ENCODE measurements at places on chromosomes 6 and 20.

DNA sequence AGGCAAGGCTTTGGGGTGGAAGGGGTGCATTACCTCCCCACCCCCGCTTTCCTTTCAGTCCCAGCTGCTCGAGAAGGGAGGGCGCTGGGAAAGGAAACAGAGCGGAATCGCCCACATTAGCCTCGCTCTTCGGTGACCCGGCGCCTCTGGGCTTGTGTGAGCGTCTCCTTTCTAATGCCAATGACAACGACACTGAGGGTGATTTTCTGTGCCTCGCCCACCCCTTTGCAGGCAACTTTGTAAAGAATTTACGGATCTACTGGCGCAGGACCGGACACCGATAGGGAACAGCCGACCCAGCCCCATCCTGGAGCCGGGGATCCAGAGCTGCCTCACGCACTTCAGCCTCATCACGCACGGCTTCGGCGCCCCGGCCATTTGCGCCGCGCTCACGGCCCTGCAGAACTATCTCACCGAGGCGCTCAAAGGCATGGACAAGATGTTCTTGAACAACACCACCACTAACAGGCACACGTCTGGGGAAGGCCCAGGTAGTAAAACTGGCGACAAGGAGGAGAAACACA lies 24.3 kb downstream of the TFAP2B start:
- DNase-seq, result no peak

DNA sequence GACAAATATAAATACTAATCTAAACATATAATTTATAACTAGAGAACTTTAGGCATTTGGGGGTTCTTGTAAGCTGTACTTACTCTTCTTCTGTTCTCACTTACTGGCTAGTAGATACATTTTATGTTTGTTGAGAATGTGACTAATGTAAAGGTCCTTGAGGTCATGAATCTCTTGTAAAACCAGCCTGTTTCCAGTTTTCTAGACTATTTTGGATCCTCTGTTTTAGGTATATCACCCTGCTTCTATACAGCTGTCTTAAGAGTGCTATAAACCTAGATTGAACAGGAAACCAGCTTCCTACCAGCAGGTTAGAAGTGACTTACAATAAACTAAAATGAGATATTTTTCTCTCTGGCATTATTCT lies 134.2 kb downstream of the PLCB4 start:
- no peak for DNase-seq

DNA sequence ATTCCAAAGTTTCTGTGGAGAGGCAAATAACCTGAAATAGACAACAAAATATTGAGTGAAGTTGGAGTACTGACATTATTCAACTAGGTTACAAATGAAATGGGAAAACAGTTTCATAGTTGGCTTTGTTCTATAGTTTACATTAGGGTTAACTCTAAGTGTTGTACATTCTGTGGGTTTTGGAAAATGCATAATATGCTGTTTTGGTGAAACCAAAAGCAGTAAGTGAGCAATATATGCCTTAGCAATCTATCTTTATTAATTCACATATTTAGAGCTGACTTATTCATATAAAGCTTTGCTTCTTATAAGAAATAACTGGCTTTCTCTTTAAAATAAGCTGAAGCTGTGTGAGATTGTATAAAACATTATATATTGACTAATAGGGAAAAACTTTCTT lies 157.5 kb upstream of the AHI1 start:
- DNase-seq, result no peak

DNA sequence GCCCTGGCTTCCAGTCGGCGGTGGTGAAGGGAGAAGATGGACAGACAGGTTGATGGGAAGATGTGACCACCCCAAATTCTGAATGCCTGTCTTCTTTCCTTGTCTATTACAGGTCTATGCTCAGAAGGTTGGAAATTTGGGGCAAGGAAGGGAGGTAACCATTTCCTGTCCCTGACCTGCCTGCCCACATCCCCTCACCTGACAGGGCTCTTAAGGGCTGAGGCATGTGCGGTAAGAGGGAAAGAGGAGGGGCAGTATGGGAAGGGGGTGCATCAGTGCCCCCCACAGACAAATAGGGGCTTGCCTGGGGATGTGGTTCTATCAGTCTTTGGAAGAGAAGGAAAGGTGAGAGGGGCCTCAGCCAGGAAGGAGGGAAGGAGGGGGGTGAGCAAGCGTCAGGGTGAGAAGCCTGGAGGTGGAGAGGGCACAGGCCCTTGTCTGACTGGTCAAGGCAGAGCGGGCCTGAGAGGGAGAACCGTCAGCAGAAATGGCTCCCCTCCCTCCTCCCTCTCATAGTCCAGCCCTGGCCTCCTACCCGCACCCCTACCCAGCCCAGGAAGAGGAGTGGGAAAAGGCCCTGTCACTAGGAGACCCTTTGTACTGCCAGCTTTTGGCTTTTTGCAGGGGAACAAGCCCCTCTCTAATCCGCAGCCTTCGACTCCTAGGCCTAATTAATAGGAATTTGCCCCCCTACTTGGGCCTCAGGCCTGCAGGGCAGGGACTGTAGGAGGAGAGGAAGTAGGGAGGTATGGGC lies 104.4 kb upstream of the FOXP4 start:
- DNase-seq, result no peak

DNA sequence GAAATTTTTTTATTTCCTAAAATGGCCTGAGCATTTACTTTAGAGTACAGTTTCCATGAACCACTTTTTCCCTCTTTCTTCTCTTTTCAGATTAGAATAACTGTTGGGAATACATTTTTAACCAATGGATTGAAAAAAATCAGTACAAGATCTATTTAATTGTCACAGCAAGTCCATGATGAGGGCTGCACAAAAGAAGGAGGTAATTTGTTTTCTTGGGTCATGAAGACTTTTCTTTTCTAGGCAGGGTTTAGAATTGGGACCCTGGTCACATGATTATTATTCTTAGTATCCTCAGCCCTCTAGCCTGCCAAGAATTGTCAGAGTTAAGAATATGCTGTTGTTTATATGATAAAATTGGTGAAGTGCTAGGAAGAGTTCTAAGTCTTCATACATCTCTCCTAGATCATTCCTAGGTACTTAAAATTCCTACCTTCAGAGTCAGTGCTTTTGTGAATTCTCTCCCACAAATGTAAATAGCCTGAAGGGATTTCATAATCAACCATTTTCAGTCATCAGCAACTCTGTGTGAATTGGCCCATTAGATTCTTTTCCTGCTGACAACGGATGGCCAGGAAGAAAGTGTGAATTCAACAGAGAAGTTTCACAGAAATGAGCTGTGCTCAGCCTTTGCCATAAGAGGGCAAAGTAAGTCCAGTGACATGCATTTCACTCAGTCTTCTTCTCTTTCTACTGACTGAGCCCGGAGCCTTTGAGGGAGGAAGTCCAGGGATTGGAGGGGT lies 32.4 kb upstream of the TPBG start:
- DNase-seq, result no peak

DNA sequence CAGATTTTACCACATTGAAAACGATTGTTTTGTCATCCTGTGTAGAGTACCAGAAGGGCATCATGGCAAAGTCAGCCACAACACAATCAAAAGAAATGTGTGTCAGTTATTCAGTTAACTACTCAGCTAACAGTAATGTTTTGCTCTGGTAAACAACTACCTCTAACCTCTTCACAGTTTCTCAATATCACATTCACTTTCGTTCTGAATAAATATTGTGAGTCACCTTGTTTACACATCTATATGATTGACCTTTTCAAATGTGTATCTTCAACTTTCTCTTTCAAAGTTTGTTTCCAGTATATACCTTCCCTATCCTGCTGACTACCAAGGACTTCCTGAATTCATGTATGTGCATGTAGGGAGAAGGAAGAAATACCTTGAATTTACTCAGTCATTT lies 216.6 kb upstream of the UFL1 start:
- DNase-seq, result no peak

DNA sequence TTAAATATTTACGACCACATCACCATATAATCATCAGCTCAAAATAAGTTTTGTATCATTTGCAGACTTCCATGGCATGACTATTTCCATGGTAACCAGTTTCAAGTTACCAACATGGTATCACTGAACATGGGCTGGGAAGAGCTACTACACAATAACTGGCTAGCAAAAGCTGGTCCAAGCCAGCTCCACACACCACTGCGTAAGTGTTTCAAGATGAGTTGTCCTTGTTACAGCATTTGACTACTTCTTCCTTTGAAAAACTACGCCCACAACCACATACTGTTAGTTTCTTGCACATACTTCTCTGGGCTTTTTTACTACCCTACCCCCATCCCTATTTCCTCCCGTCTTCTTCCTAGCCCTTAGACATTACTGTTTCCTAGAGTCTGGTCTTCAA lies 8.5 kb downstream of the CD164 start:
- DNase-seq, result no peak

DNA sequence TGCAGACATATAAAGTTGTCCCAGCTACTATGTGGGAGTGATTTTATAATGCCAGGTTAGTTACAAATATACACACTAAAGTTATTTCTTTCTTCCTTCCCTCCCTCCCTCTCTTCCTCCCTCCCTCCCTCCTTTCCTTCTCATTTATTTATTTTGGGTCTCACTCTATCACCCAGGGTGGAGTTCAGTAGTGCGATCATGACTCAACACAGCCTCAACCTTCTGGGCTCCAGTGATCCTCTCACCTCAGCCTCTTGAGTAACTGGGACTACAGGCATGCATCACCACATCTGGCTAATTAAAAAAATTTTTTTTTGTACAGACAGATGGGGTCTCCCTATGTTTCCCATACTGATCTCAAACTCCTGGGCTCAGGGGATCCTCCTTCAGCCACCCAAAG lies 59.2 kb downstream of the PHF20 start:
- no peak for DNase-seq

- no peak for DNase-seq
Observed at GRCh38 chr6:136647363-136647852, 97.2 kb upstream of the MAP7 start.

DNA sequence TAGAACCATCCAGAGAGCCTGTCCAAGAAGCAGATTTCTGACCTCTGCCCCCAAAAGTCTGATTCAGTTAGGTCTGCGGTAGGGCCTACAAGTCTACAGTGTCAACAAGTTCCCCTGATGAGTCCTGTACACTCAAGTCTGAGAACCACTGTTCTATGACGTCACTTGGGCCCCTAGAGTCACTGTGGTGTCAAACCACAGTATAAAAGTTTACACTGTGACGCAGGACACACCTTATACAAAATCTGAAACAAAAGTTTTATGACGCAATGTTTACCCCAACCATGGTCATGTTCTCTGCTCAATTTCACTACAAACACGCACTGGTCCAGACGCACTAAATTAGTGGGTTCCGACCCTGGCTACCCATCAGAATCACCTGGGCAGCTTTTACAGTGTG lies 17.9 kb downstream of the SLA2 start:
- DNase-seq, result no peak

- DNase-seq, result no peak
Observed at GRCh38 chr6:15297895-15298590, 52.2 kb downstream of the JARID2 start.

DNA sequence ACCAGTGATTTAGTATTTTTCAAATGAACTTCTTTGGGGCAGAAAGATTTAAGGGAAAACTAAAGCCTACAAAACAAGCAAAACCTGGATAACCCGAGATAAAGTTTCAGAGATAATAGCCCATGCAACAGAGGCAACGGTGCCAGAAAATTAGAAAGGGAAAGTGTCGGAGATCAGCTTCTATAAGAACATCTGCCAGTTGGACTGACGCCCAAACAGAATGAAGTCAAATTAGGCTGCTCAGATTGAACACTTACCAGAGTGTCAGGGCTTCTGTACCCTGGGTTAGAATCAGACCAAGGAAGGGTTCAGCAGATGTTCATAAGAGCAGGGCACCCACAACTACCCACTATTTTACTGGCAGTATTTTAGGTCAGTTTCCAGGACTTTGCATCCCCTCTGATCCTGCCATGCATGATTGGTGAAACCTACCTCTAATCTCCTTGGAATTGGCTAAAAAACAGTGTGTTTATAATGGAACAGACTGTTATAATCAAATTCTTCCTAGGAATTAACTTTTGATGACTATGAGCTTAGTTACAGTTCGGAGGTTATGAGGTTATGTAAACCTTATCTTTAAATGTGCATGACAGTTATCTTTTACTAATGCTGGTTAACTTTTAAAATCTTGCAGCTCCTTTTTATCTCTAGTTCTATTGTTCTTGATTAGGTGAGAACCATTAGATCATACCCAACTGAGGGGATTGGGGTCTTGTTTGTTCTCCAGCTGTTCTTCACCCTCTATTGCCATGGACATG lies 13.1 kb downstream of the BMP2 start:
- DNase-seq, result peak; percentile 72

- DNase-seq, result no peak
Observed at GRCh38 chr20:4318891-4319290, 303.5 kb upstream of the RNF24 start.

DNA sequence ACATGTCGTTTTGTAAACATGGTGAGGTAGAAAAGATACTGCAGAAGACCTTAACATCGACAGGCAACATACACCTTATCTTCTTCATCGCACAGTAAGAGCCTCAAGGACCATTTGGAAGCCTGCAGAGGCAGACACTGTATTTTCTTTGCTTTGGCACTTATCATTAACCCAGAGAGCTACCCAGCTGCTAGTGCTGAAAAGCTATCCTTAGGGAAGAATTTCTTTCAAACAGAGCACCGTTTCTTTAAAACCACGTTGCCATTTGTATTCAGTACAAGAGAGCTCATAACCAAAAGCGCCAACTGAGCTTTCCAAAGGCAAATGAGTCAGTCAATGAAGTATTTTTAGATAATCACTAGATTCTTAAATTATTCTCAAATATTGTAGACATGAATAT lies 306.6 kb downstream of the EPM2A start:
- DNase-seq, result peak; percentile 72

- no peak for DNase-seq
Observed at GRCh38 chr6:131766631-131767030, 41.2 kb upstream of the ENPP1 start.

- no peak for DNase-seq
Observed at GRCh38 chr6:135383301-135383700, 114.2 kb downstream of the AHI1 start.

GRCh38 chr6:155040901-155041650 lies 46.0 kb downstream of the TIAM2 start:
- DNase-seq, result peak; percentile 54

DNA sequence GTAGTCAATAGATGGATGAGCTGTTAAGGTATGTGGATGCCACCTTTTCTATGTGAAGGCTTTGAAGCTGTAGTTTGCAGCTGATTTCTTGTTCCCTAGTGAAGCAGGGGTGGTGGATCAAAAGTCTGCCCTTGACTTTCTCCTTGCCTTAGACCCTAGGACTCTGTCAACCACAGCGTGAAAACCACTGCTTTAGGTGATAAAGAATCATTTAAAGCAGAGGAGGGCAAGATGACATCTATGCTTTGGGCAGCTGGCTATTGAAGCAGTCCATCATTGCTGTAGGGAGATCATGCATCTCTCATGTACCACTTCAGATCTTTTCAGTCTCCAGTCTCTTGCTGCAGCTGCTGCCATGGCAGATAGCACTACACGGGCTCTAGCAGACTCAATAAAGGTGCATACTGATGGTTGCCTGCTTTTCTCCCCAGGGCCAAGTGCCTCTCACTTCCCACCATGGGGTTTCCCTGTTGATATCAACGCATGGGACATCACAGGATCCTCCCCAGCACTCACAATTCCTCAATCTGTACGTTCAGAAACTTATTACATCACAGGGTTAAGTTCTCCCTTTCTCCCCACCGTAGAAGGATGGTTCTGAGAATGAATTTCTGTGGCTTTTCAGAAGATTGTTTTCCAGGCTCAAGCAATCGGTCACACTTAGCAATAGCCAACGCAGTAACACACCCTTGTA lies 122.0 kb upstream of the STMND1 start:
- no peak for DNase-seq

All from spinal cord (tissue), 10 donors.